ENCODE measurements at places on chromosomes 6 and 20.
A peak's percentile ranks its signal among the peaks of the same experiment; 100 is the strongest.

DNA sequence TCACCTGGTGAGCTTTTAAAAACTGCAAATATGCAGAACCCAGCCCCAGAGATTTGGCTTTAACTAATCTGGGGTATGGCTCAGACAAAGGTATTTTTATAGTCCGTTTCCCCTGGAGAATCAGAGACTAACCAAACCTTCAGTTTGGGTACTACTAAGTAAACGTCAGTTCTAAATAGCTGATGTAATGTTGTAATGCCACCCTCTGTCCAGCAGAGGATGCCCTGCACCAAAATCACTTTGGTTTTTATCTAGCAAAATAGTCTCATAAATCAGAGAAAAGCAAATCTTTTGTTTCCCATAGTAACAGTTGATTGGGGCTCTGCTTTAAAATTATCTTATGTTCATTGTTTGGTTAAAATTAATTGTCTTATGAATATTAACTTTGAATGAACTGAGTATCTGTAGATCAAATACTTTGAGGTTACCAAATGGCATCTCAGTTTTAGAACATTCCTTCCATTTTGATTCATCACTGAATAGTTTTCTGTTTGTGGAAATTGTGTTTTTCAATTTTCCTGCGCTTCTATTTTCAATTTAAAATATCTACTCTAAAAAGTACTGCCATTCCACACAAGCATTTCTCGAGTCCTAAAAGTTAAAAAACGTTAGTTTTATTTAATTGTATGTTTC is 278.3 kb upstream of the PLCB4 start:
- DNase-seq = peak; percentile 29

DNA sequence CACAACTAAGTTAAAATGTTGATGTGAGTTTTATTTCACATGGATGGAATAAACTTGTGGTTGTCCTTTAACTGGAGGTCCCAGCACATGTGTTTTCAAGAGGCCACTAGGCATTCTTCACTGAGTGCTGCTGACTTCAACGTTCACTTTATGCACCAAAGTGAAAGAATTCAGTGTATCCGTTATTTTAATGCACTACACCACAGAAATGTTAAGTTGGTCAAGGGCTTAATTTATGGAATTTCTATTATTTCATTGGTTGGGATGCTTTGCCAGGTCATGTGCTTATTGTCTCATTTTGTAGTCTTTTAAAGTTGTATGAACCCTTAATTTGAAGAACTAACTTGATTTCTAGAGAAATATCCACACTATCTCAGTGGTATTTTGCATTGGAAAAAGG is 106.4 kb downstream of the PPP1R14C start:
- DNase-seq = no peak

DNA sequence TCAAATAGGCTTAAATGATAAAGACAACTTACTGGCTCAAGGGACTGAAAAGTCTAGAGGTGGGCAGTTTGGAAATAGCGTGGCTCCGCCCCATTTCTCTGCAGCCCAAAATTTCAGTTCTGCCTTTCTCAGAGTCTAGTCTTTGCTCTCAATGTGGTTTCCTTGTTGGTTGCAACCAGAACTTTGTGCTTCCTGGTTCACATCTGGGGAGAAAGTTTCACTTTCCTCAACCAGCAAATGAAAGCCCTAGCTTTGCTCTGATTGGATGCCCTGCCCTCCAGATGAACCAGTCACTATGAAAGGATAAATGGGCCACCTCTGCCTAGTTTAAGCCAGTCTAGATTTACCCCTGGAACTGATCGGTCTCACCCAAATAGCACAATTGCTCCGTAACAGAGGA is 14.9 kb downstream of the SYCP2L start:
- DNase-seq = no peak

GRCh38 chr20:25282796-25283195 is 34.9 kb downstream of the PYGB start:
- no peak for DNase-seq

- DNase-seq = no peak
These were observed 184.3 kb downstream of the JARID2 start for GRCh38 chr6:15430186-15430585.

DNA sequence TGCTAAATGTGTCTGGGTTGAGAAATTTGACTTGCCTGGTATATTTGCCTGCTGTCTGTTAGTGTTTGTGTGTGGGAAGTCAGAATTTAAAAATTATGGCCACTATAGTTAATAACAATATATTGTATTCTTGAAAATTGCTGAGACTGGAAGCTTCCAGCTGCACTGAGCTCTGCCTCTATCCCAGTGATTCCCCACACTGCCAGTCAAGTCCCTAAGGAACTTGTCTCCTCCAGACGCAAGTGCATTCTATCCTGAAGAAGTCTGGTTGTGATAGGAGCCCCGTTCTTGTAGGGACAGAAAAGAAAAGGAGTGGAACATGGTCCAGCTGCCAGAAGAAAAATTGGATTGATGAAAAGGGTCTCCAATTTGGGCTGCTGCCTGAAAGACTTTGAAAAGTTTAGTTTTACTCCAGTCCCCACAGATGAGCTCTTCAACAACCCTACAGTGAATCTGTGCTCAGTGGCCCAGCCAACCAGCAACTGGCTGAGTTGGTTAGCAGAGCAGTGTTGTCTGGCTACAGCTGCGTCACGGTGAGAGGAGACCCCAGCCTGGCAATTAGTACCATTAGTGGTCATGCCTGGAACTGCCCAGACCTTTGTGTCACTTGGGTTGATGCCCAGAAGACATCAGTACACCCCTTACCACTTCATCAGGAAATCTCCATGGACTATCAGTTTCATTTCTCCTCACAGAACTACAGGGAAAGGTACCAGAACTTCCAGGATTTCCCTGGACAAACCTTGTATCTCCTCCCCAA is 183.1 kb upstream of the MCHR2 start:
- DNase-seq = no peak

- no peak for DNase-seq
These were observed 51.1 kb downstream of the MMS22L start for GRCh38 chr6:97231911-97232310.

DNA sequence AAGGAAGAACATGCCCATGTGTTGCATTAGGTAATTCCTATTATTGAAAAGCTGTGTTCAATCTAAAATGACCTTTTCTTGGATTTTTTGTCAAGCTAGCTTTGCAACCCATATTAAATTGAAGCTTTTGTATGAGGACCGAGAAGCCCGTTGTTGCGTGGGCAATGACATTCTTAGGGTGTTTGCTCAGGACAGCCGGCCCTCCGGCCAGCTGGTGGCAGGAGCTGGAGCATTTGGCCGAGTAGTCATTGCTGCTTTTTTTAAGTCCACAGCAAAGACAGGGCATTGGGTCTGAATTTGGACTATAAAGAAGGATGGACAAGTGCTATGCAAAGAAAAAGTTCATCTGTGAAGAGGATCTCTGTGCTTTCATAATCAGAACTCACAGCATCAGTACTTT is 365.8 kb downstream of the SAMD5 start:
- no peak for DNase-seq

- peak; percentile 68 for DNase-seq
These were observed 43.4 kb upstream of the ESR1 start for GRCh38 chr6:151763938-151764680.

- no peak for DNase-seq
These were observed 5.2 kb downstream of the OR11A1 start for GRCh38 chr6:29451471-29452193.

DNA sequence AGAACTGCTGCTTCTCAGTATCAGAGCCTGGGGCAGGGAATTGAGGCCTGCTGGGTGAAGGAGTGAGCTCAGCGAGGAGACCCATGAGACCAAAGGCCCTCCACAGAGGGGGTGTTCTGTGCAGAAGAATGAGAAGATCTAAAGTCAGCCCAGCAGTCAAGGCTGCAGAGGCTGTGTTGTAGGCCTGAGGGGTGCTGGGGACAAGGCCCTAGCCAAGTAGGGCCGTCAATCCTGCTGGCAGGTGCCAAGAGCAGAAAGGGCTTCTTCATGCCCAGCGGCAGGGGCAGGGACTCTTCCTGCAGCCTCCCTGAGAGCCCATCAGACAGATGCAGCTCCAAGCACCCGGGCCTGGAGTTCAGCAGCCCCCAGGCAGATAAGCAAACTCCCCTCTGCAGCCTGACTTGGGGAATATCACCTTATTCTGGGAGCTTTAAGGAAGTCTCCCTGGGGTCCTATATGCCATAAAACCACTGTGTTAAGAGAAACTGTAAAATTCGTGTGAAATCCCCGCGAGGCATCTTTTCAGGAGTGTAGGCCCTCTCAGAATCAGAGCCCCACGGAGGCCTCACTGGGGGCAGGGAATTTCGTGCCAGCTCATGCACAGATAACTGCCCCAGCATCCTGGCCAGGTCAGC is 9.0 kb downstream of the CCDC167 start:
- DNase-seq = no peak

DNA sequence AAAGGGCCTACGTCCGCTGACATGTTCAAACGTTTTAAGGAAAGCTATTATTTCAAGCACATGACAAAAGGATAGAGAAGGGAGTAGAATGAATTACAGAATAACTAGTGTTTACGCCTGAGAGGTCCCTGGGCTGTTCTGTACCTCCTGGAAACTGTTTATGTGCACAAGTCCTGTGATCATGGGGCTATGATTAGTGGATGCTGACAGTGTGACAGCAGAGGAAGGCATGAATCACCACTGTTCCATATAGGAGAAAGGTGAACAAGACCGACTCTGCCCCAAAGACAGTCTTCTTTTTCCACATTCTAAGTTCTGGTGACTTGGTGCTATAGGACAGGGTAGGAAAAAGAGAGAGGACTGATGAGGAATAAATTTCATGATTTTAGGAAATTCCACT is 249.2 kb upstream of the PRDM1 start:
- no peak for DNase-seq

DNA sequence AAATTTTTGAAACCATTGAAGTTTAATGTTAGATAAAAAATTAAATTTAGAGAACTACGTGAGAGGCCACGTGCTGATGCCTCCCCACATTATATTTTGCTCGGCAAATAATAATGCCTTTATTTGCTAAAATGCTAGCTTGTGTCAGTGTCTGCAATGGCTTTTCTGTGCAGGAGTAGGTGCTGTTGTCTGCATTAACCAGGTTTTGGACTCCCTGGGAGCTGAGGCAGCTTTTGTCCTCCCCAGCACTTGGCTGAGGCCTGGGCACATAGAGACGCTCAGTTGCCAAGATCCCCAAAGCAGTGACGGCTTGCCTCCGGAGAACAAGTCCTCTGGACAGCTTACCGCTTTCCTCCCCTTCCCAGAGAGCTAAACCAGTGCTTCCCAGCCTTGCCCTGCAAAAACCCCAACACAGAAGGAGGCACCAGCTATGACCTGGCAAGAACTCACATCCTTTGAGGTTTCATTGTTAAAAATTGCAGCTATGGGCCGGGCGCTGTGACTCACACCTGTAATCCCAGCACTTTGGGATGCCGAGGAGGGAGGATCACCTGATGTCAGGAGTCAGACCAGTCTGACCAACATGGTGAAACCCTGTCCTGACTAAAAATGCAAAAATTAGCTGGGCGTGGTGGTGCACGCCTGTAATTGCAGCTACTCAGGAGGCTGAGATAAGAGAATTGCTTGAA is 59.9 kb downstream of the KAT14 start:
- DNase-seq = no peak

DNA sequence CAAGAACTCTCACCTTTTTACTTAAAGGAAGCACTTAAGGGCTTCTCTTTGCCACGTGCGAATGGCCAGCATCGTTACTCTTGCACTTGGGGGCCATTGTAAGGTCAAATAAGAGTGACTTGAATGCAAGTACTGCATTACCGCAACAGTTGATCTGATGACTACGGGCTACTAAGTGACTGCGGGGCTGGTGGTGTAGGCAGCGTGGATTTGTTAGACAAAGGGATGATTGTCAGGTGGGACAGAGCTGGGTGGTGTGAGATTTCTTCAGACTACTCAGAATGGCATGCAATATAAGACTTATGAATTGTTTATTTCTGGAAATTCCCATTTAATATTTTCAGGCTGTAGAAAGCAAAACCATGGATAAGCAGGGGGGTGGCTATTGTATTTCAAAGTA is 199.7 kb upstream of the UST start:
- no peak for DNase-seq

GRCh38 chr20:57391439-57392301 is 474 bp downstream of the RBM38 start:
- DNase-seq = no peak

DNA sequence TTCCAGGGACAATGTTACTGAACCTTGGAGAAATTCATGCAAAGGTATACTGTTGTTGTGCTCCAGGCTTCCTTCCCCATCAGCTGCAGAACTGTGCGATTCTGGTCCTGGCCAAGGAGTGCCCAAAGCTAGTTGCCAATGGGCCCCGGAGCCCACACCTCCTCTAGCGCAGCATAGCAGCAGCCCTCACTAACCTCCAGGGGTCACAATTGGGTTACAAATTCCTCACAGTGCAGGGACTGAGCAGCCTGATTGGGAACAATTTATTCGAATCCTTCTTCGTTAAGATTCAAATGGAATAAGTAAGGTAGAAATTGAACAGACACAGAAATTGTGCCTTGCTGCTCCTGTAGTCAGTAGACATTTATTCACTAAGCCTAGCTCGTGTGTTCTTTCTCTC is 284.9 kb downstream of the PRKN start:
- peak; percentile 41 for DNase-seq

DNA sequence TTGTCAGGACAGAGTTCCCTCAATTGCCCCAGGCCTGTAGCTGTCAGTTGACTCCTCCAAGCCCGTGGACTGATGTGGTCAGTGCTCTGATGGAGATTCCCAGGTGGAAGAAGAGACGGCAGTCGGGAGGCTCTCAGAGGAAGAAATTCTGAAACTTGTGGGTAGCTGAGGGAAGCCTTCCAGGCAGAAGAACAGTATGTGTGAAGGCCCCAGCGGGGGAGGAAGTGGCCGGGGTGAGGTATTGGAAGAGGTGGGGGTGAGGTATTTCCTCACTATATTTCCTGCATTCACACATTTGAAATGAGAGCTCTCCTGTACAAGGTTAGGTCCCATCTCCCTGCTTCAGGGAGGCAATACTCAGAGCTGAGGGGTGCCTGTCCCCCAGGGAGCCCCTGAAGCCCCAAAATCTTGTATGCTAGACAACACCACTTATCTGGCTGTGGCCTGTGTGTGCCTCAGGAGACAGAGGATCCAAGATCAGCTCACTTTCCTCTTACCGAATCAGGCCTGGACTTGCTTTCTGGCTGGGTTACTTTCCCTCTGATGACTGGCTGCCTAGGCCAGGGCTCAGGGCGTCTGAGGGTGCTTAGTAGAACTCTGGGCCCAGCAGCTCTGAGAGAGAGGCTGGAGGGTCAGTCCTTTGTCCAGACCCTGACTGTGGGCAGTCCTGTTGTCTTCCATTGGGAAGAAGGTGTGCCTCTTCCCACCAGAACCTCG is 49.3 kb upstream of the MYL9 start:
- DNase-seq = no peak

DNA sequence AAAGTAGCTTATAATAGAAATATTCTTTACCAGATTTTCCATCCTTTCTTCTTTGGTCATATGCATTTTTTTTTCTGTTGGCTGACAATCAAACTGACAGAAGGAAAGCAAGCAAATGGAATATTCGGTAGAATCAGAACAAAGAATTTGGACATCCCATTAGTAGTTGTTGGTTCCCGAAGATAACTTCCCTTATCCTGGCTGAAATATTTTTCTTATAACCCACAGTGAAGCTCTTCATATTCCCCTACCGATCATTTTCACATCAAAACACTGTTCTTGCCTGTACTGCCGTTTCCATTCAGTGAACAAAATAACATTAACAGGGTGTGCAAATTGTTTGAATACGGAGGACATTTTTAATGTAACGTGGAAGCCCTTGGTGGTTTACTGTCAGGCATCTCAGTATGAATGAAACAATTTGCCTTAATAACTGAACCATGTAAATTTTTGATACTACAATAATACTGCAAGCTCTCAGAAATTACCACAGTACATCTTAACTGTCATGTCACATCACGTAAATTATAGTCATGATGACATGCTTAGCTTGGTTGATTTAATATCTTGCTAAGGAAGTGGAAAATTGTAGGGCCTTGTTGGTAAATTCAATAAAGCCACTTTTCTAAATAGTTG is 311.5 kb downstream of the LAMA2 start:
- no peak for DNase-seq

- no peak for DNase-seq
These were observed 3.8 kb upstream of the OGFRL1 start for GRCh38 chr6:71284785-71285184.
